Activated naive CD4-positive, alpha-beta T cell (primary cell): ENCODE measurements at places on chromosomes 13 and 19.
A peak's percentile ranks its signal among the peaks of the same experiment; 100 is the strongest.

DNA sequence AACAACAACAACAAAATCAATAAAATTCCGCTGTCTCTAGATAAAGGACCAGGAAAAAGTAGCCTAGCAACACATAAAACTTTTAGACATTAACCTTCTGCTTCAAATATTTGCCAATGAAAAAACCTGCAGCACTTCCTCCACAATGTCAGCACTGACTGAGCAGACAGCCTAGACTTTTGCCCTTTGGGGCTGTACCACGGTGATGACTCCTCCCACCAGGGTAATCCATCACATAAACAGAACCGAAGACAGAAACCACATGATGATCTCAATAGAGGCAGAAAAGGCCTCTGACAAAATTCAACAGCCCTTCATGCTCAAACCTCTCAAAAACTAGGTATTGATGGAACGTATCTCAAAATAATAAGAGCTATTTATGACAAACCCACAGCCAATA lies 30.2 kb upstream of the TRPC4 start:
- no peak for DNase-seq

GRCh38 chr19:15296353-15296752 lies 36.0 kb downstream of the BRD4 start:
- no peak for DNase-seq

DNA sequence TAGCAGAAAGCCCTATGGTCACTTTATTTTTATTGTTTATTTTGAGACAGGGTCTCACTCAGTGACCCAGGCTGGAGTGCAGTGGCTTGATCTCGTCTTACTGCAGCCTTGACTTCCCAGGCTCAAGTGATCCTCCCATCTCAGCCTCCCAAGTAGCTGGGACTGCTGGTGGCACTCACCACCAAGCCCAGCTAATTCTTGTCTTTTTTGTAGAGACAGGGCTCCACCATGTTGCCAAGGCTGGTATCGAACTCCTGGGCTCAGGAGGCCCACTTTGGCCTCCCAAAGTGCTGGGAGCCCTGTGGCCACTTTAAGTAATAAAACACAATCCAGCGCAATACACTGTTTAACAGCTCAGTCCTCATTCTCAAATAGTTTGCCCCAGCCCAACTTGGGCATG lies 69.3 kb downstream of the NUFIP1 start:
- DNase-seq: no peak

DNA sequence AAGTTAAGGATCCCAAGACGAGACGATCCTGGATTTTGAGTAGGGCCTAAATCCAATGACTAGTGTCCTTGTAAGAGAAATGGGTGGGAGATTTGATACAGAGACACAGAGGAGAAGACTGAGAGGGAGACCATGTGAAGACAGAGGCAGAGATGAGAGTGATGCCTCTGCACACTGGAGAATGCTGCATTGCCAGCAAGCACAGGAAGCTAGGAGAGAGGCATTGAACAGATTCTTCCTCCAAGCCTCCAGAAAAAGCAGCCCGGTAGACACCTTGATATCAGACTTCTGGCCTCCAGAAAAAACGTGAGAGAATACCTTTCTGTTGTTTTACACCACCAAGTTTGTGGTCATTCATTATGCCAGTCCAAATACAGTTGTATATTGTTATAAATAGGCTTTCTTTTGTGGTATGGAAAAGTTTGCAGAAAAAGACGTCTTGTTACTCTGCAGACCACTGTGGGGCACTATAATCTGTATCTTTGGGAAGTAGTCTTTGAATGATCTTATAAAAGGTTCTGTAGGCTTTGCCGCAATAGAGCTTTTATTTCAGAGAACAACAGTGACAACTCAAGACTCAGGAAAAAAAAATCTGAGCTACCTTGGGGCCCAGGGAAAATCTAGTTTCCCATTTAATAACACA lies 17.9 kb upstream of the RFC3 start:
- no peak for DNase-seq

GRCh38 chr13:20994441-20994821 lies 67.0 kb downstream of the LATS2 start:
- DNase-seq: no peak

DNA sequence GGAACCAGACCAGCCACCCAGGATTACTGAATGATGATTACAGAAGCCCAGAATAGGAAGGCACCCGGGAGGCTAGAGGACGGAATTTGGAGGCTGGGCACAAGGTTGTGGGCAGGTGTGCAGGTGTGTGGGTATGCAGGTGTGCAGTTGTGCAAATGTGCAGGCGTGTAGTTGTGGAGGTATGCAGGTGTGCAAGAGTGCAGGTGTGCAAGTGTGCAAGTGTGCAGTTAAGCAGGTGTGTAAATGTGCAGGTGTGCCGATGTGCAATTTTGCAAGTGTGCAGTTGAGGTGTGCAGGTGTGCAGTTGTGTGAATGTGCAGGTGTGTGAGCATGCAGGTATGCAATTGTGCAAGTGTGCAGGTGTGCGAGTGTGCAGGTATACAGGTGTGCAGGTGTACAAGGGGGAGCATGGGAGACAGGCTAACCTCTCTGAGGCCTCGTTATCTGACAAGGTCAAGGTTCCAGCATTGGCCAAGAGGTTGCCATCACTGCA lies 131.8 kb downstream of the KCTD15 start:
- DNase-seq: no peak

GRCh38 chr19:3145909-3146676 lies 10.3 kb downstream of the GNA15 start:
- DNase-seq: no peak

DNA sequence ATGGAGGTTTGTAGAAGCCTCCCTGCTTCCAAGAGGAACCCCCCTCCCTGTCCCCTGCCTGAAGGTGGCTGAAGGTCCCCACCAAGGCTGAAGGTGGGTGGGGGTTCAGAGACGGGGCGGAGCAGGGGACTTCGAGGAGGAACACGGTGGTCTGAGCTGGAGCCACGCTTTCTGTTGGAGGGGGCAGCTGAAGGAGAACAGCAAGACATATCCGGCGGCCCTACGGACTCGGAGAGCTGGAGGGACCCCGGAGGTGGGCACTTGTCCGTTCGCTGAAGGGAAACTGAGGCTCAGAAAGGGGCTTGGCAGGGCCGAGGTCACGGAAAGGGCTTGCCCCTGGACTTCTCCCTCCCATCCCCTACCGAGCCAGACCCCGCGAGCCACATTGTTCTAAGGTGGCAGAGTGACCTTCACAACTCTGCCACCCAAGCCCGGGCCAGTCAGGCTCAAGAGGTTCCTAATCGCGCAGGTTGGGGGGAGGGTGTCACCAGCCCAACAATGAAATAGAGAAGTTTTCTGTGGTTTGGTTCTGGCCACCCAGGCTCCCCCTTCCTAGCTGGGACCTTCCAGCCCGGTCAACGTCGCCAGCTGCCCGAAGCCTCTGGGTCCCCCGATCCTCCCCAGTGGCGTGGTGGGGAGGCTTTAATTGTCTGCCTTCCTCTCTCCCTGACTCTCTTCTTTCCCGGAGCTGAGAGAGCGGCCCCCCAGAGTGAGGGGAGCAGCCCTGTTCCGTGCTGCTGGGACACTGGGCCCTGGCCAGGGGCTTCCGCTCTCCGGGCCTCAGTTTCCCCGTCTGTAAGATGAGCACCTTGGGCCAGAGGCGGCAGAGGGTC lies 15.5 kb upstream of the KCNN1 start:
- no peak for DNase-seq

- peak; percentile 99 for DNase-seq
Measured at GRCh38 chr19:18152817-18153555, at the start of gene PIK3R2. TSS of gene PIK3R2 (plus strand) at chr19:18153163. CDS start at chr19:18155880, 2,717 bp downstream.

DNA sequence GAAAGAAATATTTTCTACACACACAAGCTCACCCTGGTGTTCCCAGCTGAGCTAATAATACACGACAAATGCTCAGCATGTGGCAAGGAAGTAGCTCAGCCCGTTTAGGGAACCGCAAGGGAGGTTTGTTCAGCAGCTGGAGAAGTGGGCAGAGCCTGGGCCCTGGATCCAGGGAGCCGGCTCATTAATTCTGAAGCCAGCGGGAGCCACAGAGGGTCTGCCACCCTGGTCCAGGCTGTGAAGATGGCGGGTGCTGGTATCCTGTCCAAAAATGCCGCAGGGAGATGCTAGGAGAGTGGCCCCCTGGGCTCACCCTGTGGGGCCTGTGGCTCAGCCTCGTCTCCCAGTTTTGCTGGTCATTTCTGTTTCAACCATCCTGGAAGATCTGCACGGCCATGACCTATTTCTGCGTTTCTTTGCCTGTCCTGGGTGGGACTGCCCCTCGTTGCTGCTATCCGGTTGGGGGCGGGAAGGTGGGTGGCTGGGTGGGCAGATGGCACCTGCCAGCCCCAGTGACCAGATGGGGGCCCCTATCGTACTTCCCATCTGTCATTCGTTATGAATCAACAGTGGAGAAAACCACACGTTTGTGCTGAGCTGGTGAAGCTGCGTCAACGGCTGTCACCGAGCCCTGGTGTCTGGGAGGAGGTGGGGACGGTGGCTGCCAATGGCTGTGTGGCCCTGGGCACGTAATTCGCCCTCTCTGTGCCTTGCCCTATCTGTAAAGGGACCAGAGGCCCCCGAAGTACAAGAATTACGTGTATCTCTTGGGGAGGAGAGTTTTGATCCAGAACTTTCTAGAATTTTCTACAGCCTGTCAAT lies 2.7 kb upstream of the GNA15 start:
- DNase-seq: peak; percentile 49

GRCh38 chr13:54950546-54950945 lies 1921.9 kb downstream of the OLFM4 start:
- DNase-seq: no peak

GRCh38 chr13:106182404-106182803 lies 353.1 kb downstream of the EFNB2 start:
- DNase-seq: no peak

DNA sequence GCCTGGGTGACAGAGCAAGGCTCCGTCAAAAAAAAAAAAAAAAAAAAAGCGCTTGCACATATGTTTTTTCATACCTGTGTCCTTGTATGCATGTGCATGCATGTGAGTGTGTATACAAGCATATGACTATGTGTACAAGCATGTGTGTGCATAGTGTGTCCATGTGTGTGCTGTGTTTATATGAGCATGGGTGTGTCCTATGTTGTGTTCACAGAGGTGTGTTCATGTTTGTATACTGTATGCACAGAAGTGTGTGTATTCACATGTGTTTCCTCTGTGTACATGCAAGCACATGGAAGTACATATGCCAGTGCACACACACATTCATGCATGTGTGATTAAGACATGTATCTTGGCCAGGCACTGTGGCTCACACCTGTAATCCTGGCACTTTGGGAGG lies 17.1 kb downstream of the MYO9B start:
- no peak for DNase-seq
